ENCODE measurements at places on chromosomes 16 and 17. TPM values are rescaled to one million over a fixed set of nuclear protein-coding genes. Genes with fewer than 3 reads are reported as not detected.

DNA sequence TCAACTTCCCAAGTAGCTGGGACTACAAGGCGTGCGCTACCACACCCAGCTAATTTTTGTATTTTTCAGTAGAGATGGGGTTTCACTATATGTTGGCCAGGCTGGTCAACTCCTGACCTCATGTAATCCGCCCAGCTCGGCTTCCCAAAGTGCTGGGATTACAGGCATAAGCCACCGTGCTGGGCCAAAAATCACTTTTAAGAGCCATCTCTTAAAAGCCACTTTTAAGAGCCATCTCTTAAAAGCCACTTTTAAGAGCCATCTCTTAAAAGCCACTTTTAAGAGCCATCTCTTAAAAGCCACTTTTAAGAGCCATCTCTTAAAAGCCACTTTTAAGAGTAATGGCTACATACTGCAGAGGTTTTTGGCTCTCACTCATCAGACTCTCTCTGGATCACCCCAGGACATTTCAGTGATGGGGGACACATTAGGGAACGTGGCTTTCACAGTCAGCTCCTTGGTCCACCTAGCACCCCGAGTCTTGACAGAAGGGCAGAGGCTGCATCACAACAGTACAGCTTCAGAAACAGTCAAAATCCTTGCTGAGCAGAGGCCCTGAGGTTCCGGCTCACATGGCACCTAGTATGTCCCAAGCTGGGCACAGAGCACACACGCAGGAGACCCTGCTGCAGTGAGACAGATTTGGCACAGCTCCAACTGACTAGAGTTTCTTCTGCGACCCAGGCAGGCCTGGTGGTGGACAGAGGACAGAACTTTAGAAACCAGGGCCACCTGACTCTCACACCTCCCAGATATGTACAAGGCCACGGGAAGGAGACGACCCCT is 23.6 kb downstream of the RANBP10 start:
- DNase-seq = no peak

- no peak for DNase-seq
Observed at GRCh38 chr17:49583889-49584288, 8.2 kb downstream of the NXPH3 start.

- DNase-seq = no peak
Observed at GRCh38 chr16:81531419-81531821, 86.8 kb downstream of the CMIP start.

GRCh38 chr16:24993722-24994686 is 21.2 kb downstream of the ARHGAP17 start:
- DNase-seq = no peak

FADS6 gene
- not detected for total RNA-seq

GRCh38 chr16:53666786-53667415 is 36.8 kb downstream of the RPGRIP1L start:
- no peak for DNase-seq

- no peak for DNase-seq
Observed at GRCh38 chr17:57553991-57554825, 190.9 kb downstream of the CCDC182 start.

- DNase-seq = no peak
Observed at GRCh38 chr16:19210968-19211367, 42.9 kb downstream of the SYT17 start.

TMEM107 gene
- 0.77 TPM for total RNA-seq

- no peak for DNase-seq
Observed at GRCh38 chr17:75601057-75601987, 13.7 kb downstream of the MYO15B start.

DNA sequence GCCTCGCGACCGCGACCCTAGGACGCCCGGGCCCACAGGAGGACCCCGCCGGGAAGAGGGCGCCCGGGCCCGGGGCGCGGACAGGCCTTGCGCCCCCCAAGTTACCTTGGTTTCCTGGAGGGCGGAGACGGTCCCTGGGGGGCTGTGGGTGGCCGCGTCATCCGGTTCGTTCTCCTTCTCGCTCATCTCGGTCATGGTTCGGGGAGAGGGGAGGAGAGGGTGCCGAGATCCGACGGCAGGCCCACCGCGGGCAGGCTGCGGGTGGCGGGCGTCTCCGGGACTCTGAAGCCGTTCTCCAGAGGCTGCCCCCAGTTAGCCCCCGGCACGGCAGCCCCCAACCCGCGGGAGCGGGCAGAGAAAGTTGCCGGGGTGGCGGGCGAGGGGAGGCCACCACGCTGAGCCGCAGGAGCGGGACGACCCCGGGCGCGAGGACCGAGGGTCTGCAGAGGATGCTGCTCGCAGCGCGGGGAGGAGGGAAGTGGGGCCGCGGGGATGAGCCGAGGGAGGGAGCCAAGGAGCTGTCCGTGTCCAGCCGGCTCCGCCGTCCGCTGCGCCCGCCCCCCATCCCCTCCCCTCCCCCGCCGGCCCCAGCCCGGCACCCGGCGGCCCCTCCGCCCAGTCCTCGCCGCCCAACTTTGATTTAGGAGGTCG is at the start of gene STAC2:
Gene STAC2 (minus strand): TSS at position 638 of the 651 bp plus-strand sequence. CDS start 443 bp downstream, at position 195.
- DNase-seq = no peak

SMIM36 gene
- total RNA-seq = not detected

CDR2 gene
- total RNA-seq = 19.0 TPM

GRCh38 chr16:56262148-56262547 is 70.9 kb downstream of the GNAO1 start:
- no peak for DNase-seq
